Keratinocyte (primary cell): ENCODE measurements at places on chromosomes 1 and 21. TPM values are rescaled to one million over a fixed set of nuclear protein-coding genes. Genes with fewer than 3 reads are reported as not detected.

The FAM131C gene
- polyA plus RNA-seq, result 0.31 to 0.64 TPM (median 0.56 TPM) in 3 replicates

The CD160 gene
- polyA plus RNA-seq, result not detected in 3 replicates

The KCNQ4 gene
- polyA plus RNA-seq, result 0.02 to 0.03 TPM in 2 of 3 replicates, not detected in the other

The HENMT1 gene
- 1.2 to 1.7 TPM (median 1.6 TPM) in 3 replicates for polyA plus RNA-seq

- DNase-seq, result no peak
Observed at GRCh38 chr1:203284411-203285123, 20.8 kb upstream of the BTG2 start.

DNA sequence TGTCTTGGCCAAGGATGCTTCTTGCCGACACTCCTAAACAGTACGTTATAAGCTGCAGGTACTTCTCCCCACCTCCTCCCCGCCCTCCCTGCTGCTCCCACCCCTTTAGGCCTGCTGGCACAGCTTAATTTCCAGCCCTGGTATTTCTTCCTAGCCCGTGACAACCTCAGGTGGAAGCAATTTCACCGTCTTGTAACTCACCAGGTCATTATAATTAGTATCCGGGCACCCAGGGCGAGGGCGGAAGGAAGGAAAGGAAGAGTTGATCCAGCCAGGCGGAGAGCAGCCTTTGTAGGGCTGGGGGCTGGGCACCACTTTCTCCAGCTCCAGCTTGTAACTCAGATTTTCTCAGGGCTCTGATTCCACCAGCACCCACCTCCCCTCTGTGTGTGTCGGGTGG is 153.5 kb upstream of the CSF3R start:
- no peak for DNase-seq

DNA sequence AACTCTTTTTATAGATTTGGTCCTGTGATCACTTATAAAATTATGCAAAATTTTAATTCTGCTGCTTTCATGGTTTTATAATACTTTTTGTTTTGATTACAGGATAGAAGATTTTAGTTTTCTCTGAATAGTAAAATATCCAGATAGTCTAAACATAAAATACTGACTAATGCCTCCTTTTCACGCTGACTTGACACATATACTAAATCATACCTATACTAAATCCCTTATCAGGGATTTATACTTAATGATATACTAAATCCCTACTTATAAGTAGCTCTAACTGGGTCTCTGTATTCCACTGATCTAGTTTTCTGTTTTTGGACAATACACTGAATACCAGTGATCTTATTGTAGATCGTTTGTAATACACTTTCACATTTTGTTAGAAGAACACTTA is 128.0 kb downstream of the USP25 start:
- DNase-seq, result no peak

- DNase-seq, result no peak
Observed at GRCh38 chr1:19765623-19766022, 34.1 kb downstream of the TMCO4 start.

GRCh38 chr1:51247022-51247421 is 10.9 kb downstream of the RNF11 start:
- DNase-seq, result no peak

DNA sequence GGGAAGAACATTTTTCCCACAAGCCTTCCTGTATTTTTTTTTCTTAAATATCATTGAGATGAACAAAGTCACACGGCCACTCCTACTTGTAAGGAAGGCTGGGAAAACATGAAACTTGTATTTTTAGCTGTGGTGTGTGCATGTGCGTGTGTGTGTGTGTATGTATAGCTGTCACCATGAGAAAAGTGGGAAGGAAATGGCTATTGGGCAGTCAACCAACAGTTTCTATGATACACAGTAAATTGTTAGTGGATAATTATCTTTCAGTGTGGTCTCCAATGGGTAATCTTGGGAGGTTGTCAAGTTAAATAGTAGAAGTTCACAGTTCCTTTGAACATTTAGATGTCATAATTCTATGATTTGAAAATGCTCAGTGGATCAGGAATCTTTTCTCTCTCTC is 132.7 kb upstream of the USP24 start:
- no peak for DNase-seq

DNA sequence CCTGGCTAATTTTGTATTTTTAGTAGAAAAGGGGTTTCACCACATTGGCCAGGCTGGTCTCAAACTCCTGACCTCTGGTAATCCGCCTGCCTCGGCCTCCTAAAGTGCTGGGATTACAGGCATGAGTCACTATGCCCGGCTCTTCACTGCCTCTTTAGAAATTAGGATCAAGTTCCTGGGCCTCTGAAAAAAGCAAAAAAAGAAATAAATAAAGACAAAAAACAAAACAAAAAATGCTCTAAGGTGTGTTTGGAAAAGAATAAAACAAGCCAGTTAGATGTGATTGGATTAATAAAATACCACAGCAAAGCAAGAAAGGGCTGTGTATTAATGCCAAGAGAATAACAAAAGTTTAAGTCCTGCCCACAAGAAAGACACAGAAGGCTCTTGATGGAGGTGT is 4.2 kb upstream of the ABCB10 start:
- no peak for DNase-seq

- no peak for DNase-seq
Observed at GRCh38 chr1:184915463-184916090, 58.7 kb downstream of the NIBAN1 start.
